Smooth muscle cell of bladder (primary cell): ENCODE measurements at places on chromosomes 5 and 9. TPM values are rescaled to one million over a fixed set of nuclear protein-coding genes. Genes with fewer than 3 reads are reported as not detected.

The ENHO gene
- total RNA-seq, result not detected in 2 replicates

The SPATA31D4 gene
- not detected in 2 replicates for total RNA-seq

The PPP1R26 gene
- 9.5 and 10.4 TPM in 2 replicates for total RNA-seq

The BASP1 gene
- 241 and 276 TPM in 2 replicates for total RNA-seq

The C9 gene
- total RNA-seq, result 0.18 TPM in 1 of 2 replicates, not detected in the other

The FAM200C gene
- total RNA-seq, result 3.0 TPM in 2 replicates

The TLX3 gene
- not detected in 2 replicates for total RNA-seq

The LOX gene
- 94.2 and 171 TPM in 2 replicates for total RNA-seq

The SH3PXD2B gene
- total RNA-seq, result 23.0 and 27.2 TPM in 2 replicates

The BTNL8 gene
- total RNA-seq, result not detected in 2 replicates

The RNF180 gene
- total RNA-seq, result 0.71 and 0.74 TPM in 2 replicates

The RASEF gene
- 0.14 and 0.18 TPM in 2 replicates for total RNA-seq

The BHMT gene
- not detected in 2 replicates for total RNA-seq
